Right lobe of liver (tissue), 6 donors: ENCODE measurements at places on chromosomes 5 and 9. TPM values are rescaled to one million over a fixed set of nuclear protein-coding genes. Genes with fewer than 3 reads are reported as not detected.

- no peaks in the 10 kb centered on the region for H3K4me1 ChIP-seq
- no peak overlapping the region for H3K27ac ChIP-seq
- H3K27me3 ChIP-seq, result no peaks in the 10 kb centered on the region
- no peak overlapping the region for H3K4me3 ChIP-seq
Observed at GRCh38 chr5:138402640-138403039, 36.2 kb upstream of the REEP2 start.

Gene RGP1
- 10.8 TPM for total RNA-seq

DNA sequence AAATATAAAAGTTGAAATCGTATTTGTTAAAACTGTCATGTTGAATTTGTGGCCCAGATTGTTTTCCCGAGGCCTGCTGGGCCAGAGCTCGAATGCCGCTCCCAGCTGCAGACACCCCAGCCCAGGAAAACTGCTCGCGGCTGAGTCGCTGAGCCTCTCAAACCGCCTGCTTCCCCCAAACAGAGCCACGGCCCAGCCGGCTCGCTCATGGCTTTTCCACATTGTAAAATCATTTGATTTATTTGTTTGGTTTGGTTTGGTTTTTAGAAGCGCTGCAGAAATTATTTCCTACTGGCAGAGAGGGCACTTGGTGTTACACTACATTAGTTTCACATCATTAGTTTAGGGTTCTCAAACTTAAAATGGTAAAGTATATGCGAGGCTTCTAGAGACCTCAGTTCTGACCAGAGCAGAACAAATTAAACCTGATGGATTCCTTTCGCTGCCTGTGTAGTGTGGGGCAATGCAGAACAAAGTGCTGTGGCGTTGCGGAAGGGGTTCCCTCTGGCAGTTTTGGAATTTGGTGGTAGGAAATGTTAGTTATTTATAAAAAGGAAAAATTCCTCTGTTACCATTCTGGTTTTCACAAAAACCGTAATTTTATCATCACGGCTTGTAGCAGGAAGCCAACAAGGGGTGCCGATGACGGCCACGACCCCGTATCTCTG is 156.5 kb upstream of the PITX1 start:
- no peak overlapping the region for H3K4me3 ChIP-seq
- no peaks in the 10 kb centered on the region for H3K36me3 ChIP-seq
- DNase-seq, result no peak
- no peaks in the 10 kb centered on the region for H3K27me3 ChIP-seq
- H3K4me1 ChIP-seq, result no peaks in the 10 kb centered on the region

DNA sequence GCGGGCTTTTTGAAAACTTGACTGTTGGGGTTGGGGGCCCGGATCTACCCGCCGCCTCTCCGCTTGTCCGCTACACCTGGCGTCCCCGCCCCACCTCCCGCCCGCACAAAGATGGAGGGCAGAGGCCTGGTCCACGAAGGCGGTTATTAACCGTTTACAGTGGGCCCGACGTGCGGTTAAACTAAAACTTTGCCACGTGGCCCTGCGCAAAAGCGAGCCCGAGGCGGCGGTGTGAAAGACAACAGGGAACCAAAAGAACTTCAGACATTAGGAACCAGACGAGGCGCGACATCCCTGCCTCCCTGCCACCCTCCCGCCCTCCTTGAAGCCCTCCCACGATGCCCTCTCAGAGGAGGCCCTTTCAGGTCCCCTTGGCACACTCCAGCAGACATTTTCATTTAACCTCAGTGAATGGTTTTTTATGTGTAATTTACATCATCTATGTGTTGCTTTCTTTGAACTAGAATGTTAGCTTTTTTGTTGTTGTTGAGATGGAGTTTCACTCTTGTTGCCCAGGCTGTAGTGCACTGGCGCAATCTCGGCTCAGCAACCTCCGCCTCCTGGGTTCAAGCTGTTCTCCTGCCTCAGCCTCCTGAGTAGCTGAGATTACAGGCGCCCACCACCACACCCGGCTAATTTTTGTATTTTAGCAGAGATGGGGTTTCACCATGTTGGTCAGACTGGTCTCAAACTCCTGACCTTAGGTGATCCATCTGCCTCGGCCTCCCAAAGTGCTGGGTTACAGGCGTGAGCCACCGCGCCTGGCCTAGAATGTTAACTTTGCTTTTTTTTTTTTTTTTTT is 999 bp upstream of the HNRNPA0 start:
- H3K27ac ChIP-seq, result peak overlapping the region; percentile 99
- DNase-seq, result no peak
- H3K36me3 ChIP-seq, result no peaks in the 10 kb centered on the region
- H3K27me3 ChIP-seq, result no peaks in the 10 kb centered on the region
- H3K4me3 ChIP-seq, result peak overlapping the region; percentile 83
- H3K4me1 ChIP-seq, result no peaks in the 10 kb centered on the region

DNA sequence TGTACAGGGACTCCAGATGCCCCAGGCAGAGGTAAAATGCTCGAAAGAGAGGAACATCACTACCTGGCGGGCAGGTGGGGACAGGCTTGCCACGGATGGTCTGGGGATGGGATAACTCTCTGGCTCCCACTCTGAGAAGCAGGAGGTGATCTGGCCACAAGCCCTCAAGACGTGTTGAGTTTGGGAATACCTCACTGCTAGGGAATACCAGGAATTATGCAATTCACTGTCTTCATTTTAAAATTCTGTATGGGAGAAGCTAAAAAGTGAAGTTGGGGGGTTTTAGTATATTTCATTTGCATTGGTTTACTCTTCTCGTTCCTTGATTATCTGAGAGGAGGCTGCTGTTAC is 510.4 kb downstream of the CCDC171 start:
- H3K27ac ChIP-seq, result no peak overlapping the region
- H3K4me3 ChIP-seq, result no peak overlapping the region
- no peaks in the 10 kb centered on the region for H3K27me3 ChIP-seq
- no peaks in the 10 kb centered on the region for H3K36me3 ChIP-seq

GRCh38 chr5:160640406-160640805 is 211.6 kb downstream of the ATP10B start:
- H3K4me3 ChIP-seq, result no peak overlapping the region
- H3K36me3 ChIP-seq, result no peaks in the 10 kb centered on the region
- no peak overlapping the region for H3K27ac ChIP-seq
- no peak for DNase-seq

DNA sequence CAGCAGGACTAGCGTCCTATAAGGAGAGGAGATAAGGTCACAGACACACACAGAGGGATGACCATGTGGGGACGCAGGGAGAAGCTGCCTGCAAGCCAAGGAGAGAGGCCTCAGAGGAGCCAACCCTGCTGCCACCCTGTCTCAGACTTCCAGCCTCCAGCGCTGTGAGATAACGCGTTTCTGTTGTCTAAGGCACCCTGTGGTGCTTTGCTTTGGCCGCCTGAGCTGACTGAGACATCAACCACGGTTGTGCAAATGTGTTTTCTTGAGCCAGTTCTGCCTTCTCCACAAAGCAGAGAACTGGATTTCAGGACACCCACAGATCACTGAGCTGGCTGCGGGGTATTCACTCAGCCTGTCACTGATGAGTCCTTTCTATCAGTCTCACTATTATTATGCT is 149.1 kb downstream of the NXNL2 start:
- H3K36me3 ChIP-seq, result no peaks in the 10 kb centered on the region
- H3K27ac ChIP-seq, result no peak overlapping the region
- H3K4me1 ChIP-seq, result no peaks in the 10 kb centered on the region
- H3K27me3 ChIP-seq, result no peaks in the 10 kb centered on the region

Gene FYB1
- total RNA-seq, result 15.3 TPM

Gene RGS14
- total RNA-seq, result 32.0 TPM

DNA sequence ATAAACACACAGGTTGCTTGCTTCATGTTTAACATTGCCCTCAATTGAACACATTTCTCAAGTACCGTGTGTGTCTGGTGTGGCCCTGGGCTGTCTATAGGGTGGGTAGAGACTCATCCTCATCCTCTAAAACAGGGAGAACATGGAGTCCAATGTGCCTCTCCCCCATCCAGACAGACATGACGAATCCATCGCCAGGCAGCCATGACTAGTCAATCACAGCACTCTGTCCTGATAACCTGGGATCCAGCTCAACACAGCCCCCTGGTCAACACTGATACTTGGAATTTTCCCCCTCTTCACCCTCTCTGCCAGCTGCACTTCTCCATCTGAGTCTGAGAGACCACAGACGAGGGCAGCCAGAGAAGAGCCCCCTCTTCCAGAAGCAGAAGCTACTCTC is 10.7 kb upstream of the NTNG2 start:
- H3K27ac ChIP-seq, result no peak overlapping the region
- no peak for DNase-seq
- no peaks in the 10 kb centered on the region for H3K4me1 ChIP-seq
- H3K36me3 ChIP-seq, result no peaks in the 10 kb centered on the region

Gene INSL4
- not detected for total RNA-seq

Gene SH3GL2
- not detected for total RNA-seq
